ENCODE measurements at places on chromosomes 6 and 20.
A peak's percentile ranks its signal among the peaks of the same experiment; 100 is the strongest.

DNA sequence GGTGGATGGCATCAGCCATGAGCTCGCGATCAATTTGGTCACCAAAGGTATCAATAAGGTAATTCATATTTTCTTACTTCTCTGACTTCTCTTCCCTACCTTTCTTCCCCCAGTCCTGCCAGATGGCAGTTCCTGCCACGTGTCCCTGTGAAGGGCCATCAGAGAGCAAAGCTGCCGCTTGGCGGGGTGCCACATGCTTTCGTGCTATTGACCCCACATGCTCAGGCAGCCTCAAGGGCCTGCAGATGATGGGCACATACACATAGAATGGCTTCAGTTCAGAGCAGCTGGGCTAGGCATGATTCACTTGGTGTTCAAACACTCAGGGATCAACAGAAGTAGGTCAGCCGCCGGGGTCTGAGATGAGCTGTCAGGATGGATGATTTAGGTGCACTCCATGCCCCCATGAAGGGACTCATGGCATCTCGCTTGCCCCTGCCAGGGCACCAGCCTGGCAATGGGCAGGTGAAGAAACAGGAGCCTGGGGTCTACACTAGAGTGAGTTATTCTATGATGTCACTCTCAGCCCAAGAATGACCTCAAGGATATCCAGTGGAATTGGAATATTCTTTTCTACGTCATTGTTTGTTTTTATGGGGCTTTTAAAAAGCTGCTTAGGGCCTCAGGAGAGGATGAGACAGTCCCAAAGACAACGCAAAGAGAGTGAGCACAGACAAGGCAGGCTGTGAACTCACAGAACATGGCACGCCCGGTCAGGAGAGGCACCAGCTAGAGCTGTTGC lies 25.5 kb downstream of the BANF2 start:
- DNase-seq, result peak; percentile 100

- DNase-seq, result no peak
Measured at GRCh38 chr6:15474196-15474595, 188.6 kb downstream of the DTNBP1 start.

GRCh38 chr6:36947570-36948351 lies 6.8 kb upstream of the PI16 start:
- no peak for DNase-seq

- no peak for DNase-seq
Measured at GRCh38 chr20:53652859-53653517, 59.3 kb upstream of the ZNF217 start.

DNA sequence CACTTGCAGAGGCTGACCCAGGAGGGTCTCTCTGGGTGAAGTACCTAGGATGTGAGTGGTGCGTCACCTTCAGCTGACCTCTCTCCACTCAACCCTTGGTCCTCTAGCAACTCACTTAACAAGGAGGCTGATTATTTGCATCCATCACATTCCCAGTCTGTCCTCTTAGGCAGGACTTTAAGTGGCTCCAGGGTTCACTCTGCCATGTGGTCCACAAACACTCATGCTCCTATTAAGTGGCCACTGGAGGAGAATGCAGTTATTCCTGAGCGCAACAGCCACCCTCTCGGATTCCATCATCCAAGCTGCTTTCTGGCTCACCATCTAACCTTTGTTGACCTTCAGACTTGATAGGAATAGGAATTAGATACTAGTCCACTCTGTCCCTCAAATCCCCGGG lies 61.1 kb upstream of the SCAF8 start:
- no peak for DNase-seq

DNA sequence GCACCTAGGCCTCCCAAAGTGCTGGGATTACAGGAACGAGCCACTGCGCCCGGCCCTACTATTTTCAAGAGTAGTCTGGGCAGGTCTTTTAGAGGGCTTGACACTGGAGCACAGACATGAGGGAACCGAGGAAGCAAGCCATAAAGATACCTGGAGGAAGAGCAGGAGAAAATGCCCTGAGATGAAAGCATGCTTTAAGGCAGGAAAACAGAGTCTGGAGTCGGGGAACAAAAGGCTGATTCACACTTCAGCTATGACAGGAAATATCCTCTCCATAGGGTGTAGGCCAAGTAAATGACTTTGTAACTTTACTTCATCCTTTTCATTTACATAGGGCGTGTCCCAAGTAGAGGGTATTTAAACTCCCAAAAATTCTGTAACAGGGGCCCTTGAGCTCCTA lies 4.3 kb upstream of the SERINC3 start:
- DNase-seq, result no peak

DNA sequence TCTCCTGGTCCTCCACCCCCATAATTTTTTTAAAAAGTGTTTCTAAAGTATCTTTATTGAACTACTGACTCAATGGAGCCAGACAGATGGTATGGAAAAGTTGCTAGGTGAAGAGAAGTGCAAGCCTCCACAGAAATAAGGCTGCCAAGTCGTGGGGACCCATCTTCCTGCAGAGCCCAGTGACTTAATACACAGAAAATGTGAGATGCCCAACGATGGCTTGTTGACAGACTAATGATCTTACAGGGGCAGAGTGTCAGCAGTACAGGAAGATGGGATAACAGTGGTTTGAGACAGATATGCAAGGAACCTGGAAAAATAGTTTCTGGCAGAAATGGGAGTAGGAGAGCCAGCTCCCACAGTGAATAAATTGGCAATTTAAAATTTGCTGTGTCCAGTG lies 43.3 kb downstream of the FYN start:
- DNase-seq, result no peak

- peak; percentile 71 for DNase-seq
Measured at GRCh38 chr20:20450521-20450920, 82.6 kb downstream of the INSM1 start.

GRCh38 chr20:44287272-44288097 lies 23.5 kb downstream of the FITM2 start:
- no peak for DNase-seq

GRCh38 chr6:32664827-32665362 lies 1.6 kb downstream of the HLA-DQB1 start:
- no peak for DNase-seq

- no peak for DNase-seq
Measured at GRCh38 chr6:137210903-137211302, 8.3 kb downstream of the IFNGR1 start.

- DNase-seq, result no peak
Measured at GRCh38 chr6:13355999-13356785, 27.9 kb upstream of the TBC1D7 start.

- no peak for DNase-seq
Measured at GRCh38 chr6:134628154-134628553, 310.2 kb upstream of the SGK1 start.

GRCh38 chr6:44052419-44053023 lies 74.7 kb downstream of the MRPL14 start:
- DNase-seq, result no peak

- no peak for DNase-seq
Measured at GRCh38 chr6:147715035-147715434, 206.5 kb downstream of the SAMD5 start.

DNA sequence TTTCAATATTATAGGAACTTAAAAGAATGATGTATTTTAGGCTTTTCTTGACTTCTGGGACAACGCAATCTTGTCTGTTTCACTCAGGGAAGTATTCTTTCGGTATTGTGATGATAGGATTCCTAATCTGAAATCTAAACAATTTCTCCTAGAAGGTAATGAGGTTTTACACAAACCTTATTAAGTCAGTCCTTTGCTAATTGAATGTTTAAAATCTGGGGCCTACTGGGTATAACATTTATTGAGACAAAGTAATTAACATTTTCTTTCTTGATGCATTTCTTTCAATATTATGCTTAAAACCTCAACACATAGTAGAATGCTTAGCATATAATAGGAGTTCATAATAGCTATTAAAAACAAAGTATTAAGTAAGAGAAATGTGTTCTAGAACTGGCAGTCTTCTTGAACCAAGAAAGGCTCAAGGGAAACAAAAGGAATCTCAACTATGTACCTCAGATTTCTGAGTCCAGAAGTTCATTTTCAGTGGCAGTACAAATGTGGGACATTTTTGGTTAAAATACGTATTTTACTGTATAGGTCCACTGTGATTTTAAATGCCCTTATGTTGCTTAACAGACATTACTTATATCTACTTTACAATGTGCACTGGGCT lies 121.4 kb upstream of the BMP2 start:
- no peak for DNase-seq

GRCh38 chr6:44960898-44961297 lies 367.2 kb upstream of the RUNX2 start:
- DNase-seq, result no peak

DNA sequence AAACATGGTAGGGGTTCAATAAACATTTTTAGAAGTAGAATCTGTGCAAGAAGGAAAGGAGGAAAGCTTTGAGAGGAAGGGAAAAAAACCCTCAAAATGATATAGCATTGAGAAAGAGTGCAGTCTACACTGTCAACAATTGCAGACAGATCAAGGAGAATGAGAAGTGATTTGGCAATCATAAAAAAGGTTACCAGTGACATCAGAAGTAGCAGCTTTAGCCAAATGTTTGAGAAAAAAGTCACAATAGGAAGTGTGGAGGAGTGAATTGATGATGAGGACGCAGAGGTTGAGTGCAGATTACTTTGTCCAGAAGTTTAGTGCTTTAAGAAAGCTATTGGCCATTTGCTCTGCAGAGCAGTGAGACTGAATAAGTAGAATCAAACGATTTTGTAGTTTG lies 155.0 kb downstream of the GJA1 start:
- DNase-seq, result no peak

All from SHP77 treated with DMSO at 0.1 percent for 48 hours (cell line).